ENCODE measurements at places on chromosomes 3 and 15. TPM values are rescaled to one million over a fixed set of nuclear protein-coding genes. Genes with fewer than 3 reads are reported as not detected.

Gene TMEM45A
- 14.3 TPM for total RNA-seq

Gene ZNF621
- 7.0 TPM for total RNA-seq

Gene C2CD4A
- not detected for total RNA-seq

Gene SLCO2A1
- 36.4 TPM for total RNA-seq

Gene RFTN1
- 15.9 TPM for total RNA-seq

Gene SLC12A8
- total RNA-seq = 1.9 TPM

Gene GPR149
- total RNA-seq = not detected

Gene HTR3E
- not detected for total RNA-seq

Gene CRABP1
- total RNA-seq = not detected

Gene GOLGA6L4
- 0.94 TPM for total RNA-seq

Gene CLDN18
- 21.0 TPM for total RNA-seq

Gene CFAP161
- total RNA-seq = 6.2 TPM

Gene SOX14
- not detected for total RNA-seq

Gene TERC
- total RNA-seq = 61.6 TPM

Gene RBMS3
- total RNA-seq = 27.3 TPM

Gene PLA2G4D
- not detected for total RNA-seq

Gene FOXB1
- not detected for total RNA-seq

Gene RETNLB
- not detected for total RNA-seq

Gene RPUSD2
- total RNA-seq = 5.6 TPM

Gene SLC7A14
- not detected for total RNA-seq

Gene FSIP1
- not detected for total RNA-seq

Gene THRB
- 7.0 TPM for total RNA-seq

Gene GUCA1C
- total RNA-seq = not detected

Gene VILL
- 4.2 TPM for total RNA-seq

Gene LEKR1
- 0.70 TPM for total RNA-seq

Gene GADL1
- total RNA-seq = not detected

Gene GP9
- not detected for total RNA-seq

Gene VPS8
- 22.7 TPM for total RNA-seq

Gene LEO1
- total RNA-seq = 10.6 TPM

Gene PLA2G4E
- not detected for total RNA-seq

Gene CHAC1
- 11.9 TPM for total RNA-seq

Gene FYCO1
- total RNA-seq = 67.2 TPM

Gene THAP10
- 6.3 TPM for total RNA-seq

Gene PLSCR2
- not detected for total RNA-seq

Gene SEMA3F
- total RNA-seq = 6.3 TPM

Gene DGKG
- 25.1 TPM for total RNA-seq

Gene MASP1
- 26.2 TPM for total RNA-seq

Gene NAA80
- 9.0 TPM for total RNA-seq

Gene NT5DC2
- total RNA-seq = 146 TPM

Gene NDN
- total RNA-seq = 72.2 TPM

Gene DUOXA2
- total RNA-seq = not detected

Gene KCNAB1
- 3.2 TPM for total RNA-seq

Gene SCAMP2
- 72.3 TPM for total RNA-seq

Gene LSG1
- total RNA-seq = 15.1 TPM

Data from right atrium auricular region (tissue), 2 donors.